ENCODE measurements at places on chromosomes 7 and 10. TPM values are rescaled to one million over a fixed set of nuclear protein-coding genes. Genes with fewer than 3 reads are reported as not detected.
A peak's percentile ranks its signal among the peaks of the same experiment; 100 is the strongest.

DNA sequence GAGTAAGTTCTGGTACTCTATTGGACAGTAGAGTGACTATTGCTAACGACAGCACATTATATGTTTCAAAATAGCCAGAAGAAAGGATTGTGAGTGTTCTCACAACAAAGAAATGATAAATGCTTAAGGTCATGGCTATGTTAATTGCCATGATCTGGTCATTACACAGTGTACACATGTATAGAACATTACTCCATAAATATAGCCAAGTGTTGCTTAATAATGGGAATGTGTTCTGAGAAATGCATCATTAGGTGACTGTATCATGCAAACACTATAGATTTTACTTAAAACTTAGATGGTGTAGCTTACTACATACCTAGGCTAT, 19.6 kb downstream of the EPC1 start:
- DNase-seq: no peak

DNA sequence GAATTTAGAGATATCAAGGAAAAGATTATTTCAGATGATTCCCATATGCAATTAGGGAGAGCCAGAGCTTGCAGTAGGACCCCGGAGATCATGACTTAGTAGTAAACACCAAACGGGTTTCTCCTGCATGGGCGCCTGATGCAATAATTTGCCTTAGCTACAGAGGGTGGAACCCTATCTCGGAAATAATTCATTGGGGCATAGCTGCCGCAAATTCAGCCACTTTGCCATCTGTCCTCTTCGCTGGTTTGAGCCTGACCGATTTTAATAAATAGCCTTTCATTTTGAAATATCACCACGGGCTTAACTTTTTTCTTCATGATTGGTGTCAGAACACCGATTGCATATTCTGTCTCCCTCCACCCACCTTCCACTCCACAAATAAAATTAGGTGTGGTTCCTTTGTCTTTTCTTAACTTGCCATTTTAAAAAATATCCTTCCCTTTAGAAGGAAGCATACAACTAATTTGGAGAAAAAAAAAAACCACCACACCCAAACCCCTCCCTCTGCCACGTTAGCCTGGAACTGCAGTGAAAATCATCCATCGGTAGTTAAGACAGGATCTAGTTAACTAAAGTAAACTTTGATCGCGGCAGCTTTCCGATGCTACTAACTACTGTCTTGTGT, 1.4 kb downstream of the GARS1 start:
- DNase-seq: no peak

DNA sequence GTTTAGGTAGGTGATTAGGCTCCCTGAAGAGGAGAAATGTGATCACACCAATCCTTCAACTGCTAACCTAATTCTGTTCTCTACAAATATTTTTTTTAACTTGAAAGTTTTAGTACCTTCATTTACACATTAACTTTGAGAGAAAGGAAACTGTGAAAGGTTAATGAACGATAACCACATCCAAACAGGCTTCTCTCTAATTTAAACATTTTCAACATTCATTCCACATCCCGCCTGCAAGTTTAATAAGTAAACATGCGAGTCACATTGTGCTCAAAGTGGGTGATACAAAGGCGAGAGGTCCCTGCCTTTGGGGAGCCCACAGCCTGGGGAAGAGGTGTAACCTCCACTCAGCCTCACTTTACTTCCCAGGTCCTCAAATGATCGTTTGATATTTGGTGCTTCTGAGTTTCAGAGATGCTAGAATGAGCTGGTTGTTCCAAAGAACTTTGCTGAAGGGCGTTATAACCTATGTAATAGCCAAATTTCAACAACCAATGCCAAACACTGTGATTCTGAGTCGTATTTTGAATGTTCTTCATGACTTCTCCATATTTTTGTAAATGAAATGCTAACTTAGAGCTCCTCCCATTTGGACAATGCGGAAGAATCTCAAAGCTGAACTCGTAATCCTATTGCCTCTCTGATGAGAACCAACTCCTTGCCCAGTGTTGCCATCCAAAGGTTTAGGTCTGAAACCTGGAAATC, 47.5 kb downstream of the DENND2A start:
- DNase-seq: no peak

Gene IGFBP1
- polyA plus RNA-seq: 1.7 TPM

- DNase-seq: no peak
Measured at GRCh38 chr10:20552382-20552781, 344.7 kb downstream of the NEBL start.

Gene UTF1
- polyA plus RNA-seq: not detected

Gene LRRC18
- polyA plus RNA-seq: 0.19 TPM

- DNase-seq: no peak
Measured at GRCh38 chr7:1692515-1693418, 22.7 kb downstream of the ELFN1 start.

DNA sequence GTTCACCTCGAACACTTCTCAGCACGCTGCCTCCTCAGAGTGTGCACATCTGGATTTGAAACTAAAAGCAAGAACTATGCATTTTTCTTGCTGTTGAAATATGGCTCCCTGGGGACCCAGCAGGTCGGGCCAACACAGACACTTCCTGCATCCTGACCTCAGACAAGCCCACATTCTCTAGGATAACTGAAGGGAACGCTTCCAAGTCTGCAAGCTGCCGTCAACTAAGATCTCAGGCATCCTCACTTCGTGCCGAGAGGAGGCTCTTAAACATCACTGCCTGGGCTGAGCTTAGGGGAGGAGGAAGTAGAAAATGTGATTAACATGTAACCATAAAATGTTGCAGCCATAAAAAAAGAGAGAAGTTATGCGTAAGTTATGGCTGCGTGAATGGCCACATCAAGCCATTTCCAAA, 65.5 kb downstream of the PYROXD2 start:
- DNase-seq: peak; percentile 75

- no peak for DNase-seq
Measured at GRCh38 chr10:33939410-33939809, 604.9 kb upstream of the NRP1 start.

DNA sequence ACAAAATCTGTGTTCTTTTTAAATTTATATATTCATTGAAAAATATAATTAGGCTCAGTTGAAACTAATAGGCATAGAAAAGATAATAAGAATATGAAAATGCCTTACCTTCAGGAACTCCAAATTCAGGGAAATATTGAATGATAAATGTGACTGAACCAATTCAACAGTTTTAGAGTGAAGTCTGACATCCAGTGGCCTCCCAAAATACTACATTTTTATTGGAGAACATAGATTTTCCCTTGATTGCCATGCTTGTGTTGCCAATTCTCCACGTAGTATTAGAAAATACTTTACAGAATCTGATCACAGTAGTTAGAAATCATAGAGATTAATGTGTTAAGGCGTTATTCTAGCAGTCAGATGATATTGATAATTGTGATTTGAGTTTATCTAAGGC, 1246.7 kb downstream of the GATA3 start:
- DNase-seq: no peak

DNA sequence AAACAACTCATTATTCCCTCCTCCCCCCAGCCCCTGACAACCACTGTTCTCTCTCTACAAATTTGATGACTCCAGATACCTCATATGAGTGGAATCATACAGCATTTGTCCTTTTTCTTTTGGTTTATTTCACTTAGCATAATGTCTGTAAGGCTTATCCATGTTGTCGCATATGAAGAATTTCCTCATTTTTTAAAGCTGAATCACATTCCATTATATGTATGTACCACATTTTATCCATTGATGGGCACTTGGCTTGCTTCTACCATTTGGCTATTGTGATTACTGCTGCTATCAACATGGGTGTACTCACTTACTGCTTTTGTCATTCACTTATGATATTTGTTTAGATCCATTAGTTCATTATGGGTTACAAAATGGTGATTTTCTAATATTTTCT, 112.8 kb downstream of the BUB3 start:
- DNase-seq: no peak

Gene EIF5AL1
- 4.9 TPM for polyA plus RNA-seq

Gene GPR37
- 1.9 TPM for polyA plus RNA-seq

- DNase-seq: no peak
Measured at GRCh38 chr10:86775870-86776180, 19.4 kb downstream of the BMPR1A start.

Gene HOXA10
- 125 TPM for polyA plus RNA-seq

Gene SPDYE11
- polyA plus RNA-seq: 0.57 TPM

Gene SEMA3D
- 52.0 TPM for polyA plus RNA-seq

Gene ANKRD1
- 0.79 TPM for polyA plus RNA-seq

DNA sequence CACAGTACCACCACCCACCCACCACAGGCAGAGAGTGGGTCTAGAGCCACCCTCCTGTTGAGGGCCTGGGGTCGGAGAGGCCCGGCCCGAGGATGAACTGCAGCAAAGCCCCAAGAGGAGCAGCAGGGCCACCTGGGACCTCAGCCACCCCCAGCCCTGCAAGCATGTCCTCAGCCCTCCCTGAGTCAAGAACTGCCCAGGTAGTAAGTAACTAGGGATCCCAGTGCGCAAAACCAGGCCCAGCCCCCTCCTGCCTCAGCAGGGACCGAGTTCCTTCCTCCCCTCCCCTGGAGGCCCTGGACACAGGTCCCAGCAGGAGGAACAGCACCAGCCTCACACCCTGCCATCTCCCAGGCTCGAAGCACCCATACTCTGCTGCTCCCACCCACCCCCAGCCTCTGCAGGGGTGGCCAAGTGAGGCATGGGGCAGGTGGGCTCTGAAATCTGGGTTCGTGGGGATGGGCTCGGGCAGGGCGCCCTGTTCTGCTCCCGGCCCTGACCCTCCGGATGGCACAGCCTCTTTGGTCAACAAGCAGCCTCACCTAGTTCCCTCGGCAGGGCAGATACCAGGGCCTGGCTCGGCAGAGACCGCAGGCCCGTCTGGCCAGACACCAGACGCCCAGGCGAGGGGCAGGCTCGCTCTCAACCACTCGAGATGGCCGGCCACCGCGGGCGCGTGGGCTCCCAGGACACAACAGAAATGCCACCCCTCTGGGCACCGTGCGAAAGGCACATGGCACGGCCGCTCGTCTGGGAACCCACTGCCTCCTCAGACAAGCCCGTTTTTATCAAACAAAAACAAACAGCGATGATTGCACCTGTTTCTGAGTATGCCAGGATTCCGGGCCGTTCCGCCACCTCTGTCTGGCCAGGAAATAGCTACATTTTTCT, 15.2 kb downstream of the PDGFA start:
- no peak for DNase-seq

GRCh38 chr10:130423455-130424305, 287.5 kb downstream of the GLRX3 start:
- DNase-seq: no peak

DNA sequence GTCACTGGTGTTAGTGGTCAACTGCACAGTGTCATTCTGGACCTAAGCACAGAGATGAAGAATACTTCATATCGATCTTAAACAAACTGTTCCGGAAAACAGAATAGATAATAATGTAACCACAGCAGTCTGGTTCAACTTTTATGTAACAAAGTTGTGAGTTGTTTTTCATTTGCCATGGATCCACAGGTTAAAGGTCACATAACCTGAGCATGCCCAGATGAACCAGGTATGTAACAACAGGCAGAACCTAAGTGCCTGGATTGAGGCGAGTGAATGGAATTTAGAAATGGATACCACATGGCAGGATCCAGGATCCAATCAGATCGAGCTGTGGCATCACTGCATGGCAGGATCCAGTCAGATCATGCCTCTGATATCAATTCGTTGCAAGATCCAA, 87.1 kb downstream of the CLEC2L start:
- DNase-seq: no peak
